ENCODE measurements at places on chromosomes 6 and 20.

GRCh38 chr20:8213831-8214587 lies 81.9 kb downstream of the PLCB1 start:
- no peak for DNase-seq

DNA sequence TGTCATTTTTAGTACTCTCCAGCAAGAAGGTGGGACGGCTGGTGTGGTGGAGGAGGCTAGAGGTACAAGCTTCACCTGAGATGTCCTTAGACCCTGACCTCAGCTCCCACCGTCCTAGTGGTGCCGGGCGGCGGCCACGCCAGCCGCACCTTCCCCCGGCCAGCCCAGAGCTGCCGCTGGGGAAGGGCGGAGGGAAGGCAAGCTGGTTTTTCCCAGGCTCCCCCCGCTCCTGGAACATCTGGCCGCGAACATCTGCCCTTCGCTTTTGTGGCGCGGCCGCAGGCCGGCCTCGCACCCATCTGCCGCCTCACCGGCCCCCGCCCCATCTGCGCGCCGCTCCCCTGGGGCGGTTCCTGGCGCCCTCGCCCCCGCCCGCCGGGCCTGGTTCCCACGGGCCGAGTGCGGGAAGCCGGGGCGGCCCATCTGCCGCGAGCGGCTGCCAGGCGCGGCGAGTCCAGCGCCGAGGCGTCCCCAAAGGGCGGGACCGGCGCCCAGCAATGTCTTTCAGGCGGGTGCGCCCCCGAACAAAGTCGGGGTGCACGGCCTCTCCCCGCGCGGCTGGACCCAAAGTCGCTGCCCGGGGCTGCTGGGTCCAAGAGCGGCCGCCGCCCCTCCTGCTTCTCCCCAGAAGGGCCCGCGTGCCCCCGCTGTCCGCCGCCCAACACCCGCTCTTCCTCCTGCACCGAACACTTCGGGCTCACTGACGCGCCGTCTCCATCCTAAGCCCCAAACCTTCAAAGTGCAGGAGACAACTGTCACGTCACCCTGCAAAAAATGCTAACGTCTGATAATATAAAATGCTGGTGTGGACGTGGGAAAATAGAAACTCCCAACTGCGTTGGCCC lies 17.3 kb upstream of the ID1 start:
- peak; percentile 62 for DNase-seq

GRCh38 chr6:71468841-71469700 lies 180.5 kb downstream of the OGFRL1 start:
- peak; percentile 71 for DNase-seq

GRCh38 chr6:13248994-13249393 lies 79.3 kb downstream of the TBC1D7 start:
- DNase-seq, result no peak

DNA sequence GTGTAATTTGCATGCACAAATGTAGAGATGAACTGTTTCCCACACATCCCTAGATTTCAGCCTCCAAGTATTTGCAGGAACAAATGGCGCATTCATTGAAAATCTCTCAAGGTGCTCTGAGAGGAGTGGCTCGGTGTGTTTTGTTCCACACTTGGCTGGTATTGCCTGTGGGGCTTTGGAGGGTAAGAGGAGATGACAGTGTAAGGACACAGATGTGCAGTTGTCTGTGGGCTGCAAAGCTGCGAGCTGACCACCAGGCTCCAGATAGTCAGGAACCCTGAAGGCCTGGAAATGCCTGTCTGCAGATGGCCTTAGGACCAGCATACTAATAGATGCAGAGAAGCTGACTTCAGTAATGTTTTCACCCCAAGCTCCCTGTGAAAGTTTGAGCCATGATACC lies 57.7 kb upstream of the PBOV1 start:
- no peak for DNase-seq

GRCh38 chr6:120894077-120894476 lies 440.2 kb downstream of the TBC1D32 start:
- DNase-seq, result no peak

DNA sequence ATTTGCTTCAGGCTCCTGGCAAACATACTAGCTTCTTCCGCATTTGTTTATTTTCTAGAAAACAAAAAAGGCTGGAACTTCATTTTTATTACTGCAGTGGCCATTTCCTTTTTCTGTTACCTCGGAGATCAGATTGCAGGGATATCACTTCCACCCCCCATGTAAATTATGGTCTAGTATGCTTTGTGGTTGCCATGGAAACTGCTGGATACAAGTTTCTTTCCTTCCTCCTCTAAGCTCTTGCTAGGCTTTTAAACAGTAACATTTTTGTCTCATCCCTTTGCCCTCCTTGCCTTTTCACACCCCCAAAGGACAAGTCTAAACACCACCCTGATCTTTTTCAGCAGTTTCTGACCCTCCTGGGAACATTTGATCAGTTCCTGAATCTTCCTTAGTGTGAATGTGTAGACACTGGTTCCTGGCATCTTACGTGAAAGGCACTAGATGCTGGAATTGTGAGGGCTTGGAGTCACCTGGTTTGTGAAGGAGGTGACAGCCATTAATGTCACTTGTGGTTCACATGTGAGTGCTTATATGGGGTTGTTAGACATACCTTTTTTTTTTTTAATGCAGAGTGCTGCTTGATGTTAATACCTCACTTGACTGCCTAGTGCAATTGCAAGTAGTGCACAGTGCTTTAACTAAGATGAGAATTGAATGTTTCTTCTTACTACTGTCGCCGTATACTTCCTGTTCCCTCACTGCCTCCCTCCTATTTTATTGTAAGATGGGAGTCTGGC lies 181.6 kb downstream of the JARID2 start:
- peak; percentile 22 for DNase-seq

DNA sequence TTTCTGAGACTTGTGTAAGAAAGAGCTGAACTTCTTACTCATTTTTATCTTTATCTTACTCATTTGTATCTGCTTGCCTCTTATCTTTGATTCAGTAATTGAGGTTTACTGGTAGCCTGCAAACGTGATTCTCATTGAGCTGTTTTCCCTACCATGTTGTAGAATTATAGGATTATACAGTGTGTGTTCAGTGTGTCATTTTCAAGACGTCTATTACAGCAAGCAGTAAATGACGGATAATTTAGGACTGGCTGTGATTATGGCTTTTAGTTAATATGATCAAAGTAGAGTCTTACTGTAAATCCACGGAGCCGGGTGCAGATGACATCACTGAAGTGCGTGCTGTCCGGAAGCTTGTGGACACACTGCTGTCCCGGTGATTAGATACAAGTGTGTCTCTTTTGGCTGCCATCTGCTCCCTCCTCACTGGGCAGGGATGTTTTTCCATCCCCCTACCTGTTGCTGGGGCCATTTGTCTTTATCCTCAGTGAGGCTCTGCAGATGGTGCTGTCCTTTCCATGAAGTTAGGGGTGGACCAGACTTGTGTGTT lies 6.0 kb downstream of the NELFCD start:
- DNase-seq, result no peak

GRCh38 chr6:107999341-107999740 lies 41.3 kb upstream of the SEC63 start:
- no peak for DNase-seq

GRCh38 chr6:141956046-141956761 lies 176.5 kb upstream of the GJE1 start:
- DNase-seq, result peak; percentile 36

GRCh38 chr20:31476643-31477215 lies 1.6 kb downstream of the REM1 start:
- DNase-seq, result no peak

- DNase-seq, result no peak
These were observed 125.6 kb downstream of the CARMIL1 start for GRCh38 chr6:25404693-25405169.

- no peak for DNase-seq
These were observed 300.7 kb downstream of the RNGTT start for GRCh38 chr6:88662653-88663174.

- DNase-seq, result no peak
These were observed 14.0 kb downstream of the IGF2R start for GRCh38 chr6:159982731-159983506.

- DNase-seq, result no peak
These were observed 22.4 kb upstream of the MAS1L start for GRCh38 chr6:29510202-29510601.

- DNase-seq, result peak; percentile 82
These were observed 2.1 kb downstream of the MYL9 start for GRCh38 chr20:36543184-36544133.

DNA sequence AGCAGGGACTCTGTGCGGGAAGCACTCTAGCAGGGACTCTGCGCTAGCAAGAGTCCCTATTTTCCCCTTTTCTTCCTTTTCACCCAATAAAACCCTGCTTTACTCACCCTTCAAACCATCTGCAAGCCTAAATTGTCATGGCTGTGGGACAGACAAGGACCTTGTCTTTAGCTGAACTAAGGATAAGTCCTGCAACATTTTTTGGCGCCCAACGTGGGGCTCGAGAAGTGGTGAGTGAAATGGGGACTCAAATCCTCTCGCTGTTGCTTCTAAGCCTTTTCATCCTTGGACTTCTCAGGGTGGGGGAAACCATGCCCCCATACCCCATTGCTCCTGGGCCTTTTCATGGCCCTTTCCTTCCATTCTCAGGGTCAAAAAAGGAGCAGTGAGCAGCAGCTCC lies 46.4 kb downstream of the IMPG1 start:
- no peak for DNase-seq

GRCh38 chr6:90584636-90585255 lies 2.1 kb downstream of the MAP3K7 start:
- no peak for DNase-seq

GRCh38 chr6:166744223-166745134 lies 117.4 kb upstream of the RPS6KA2 start:
- DNase-seq, result no peak

DNA sequence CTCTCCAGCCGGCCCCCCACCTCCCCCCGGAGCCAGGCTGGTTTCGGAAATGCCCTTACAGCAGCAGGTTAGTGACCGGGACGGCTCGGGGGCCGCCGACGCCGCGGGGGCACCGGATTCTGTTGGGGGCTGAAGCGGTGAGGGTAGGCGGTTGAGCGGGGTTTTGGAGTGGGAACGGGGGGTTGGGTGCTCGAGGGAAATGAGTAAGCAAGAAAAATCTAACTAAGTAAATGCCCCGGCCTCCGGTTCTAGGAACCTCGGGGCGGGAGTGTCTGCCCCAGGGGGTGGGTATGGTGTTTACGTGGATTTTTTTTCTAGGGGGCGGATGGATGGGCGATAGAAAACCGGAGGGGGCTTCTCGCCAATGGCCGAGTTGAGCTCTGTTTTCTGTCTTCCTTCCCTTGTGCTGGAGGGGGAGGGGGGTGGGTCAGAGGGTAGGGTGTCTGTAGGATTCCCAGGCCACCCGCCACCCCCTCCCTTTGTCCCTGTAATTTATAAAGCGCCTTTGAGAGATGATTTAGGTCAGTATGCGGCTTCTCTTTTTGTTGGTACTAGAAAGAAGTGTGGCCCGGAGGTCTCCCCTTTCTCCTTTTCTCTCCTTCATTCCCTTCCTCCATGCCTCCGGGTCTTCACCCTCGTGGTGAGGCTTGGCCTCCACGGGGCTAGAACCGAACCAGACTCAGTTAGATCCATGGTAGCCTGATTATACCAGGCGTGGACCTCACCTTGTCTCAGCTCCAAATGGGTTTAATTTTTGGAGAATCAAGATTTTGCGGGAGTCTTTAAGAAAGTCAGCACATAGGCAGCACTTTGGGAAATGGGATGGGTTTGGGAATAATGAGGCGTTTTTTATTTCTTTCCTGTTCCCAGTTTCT lies 2.3 kb downstream of the E2F3 start:
- no peak for DNase-seq

Data from AG08396 (cell line).